D721Med (cell line): ENCODE measurements at places on chromosomes 4 and X.
A peak's percentile ranks its signal among the peaks of the same experiment; 100 is the strongest.

DNA sequence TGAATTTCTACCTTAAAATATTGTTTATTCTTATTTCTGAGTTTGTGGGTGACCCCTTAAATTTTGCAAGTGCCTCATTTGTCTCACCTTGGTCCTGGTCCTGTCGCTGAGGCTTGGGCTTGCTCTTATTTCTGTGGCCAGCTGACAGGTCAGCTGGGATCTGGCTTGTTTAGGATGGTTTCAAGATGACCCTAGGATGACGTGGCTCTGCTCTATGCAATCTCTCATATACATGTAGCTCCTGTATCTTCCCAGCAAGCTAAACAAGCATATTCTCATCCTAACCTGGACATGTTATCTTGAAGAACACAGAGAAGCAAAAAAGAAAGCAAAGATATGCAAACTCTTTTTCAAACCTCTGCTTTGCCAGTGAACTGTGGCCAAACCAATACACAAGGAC is 158.4 kb downstream of the BANK1 start:
- no peak for DNase-seq

DNA sequence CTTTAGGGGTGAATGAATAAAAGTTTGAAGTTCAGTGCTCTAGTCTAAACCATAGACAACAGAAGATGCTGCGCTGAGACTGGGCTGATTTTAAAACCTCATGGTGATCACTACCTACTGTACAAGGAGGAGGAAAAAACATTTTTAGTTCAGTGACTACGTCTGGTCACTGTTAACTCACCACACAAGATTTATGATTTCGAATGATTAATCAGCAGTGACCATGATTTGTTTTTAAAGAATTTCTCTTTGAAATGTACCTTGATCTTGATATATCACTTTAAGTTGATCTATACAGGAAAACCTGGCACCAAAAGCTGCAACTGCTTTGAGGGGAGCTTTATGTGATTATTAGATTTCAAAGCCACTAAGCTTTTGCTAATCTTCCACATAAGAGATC is 286.3 kb downstream of the PDGFC start:
- no peak for DNase-seq

DNA sequence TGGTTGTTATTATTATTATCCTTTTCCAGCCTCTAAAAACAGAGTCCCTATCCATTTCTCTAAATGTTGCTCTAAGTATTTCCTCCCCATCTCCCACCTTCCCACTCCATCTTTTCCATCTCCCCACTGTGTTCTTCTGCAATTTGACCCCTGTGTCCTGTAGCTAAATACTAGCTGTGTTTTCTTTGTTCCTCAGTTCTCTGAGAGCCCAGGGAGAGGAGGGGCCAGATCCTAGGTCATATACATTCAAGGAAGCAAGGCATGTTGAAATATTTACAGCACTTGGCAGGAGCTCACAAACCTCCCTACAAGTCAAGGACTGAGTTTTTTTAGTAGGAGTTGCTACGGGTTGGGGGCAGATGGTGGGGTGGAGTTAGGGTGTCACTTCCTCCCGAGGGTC is 10.5 kb downstream of the SLC16A2 start:
- no peak for DNase-seq

DNA sequence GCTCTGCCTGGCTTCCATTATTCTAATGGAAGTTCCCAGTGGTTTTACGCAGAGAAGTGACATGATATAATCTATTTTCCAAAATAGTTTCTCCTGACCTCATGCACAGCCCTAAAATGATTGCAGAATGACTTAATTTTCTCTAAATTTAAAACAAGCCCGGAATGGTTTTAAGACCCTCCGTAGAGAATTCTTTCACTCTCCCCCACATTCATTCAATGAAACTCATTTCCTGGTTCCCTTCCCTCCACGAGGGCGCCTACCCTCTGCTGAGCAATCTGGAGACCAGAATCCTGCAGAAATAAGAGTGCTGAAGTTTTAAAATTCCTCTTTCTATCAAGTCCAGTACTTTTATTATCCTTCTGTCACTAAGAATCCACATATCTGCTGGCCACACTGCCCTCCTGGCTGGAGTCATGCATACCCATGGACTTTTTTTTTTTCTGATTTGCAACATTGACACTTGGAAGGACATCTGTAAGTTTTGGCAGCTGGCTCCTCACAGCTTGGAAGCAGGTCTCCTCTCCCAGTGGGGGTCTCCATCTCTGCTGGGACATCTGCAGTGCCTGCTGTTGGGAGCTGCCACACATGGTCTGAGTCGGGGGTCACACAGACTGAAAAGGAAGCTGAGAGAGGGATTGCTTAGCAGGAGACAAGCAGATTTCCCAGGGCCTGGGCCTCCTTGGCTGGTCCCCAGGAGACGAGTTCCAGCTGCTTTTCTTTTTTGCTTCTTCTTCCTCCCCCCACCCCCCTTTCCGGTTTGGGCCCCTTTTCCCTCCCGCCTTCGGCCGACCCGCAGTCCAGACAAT is 86.1 kb downstream of the SOWAHB start:
- DNase-seq, result no peak

GRCh38 chrX:151081016-151081415 is 95.4 kb upstream of the GPR50 start:
- DNase-seq, result no peak

GRCh38 chrX:8374041-8374825 is 90.4 kb upstream of the VCX3B start:
- no peak for DNase-seq

DNA sequence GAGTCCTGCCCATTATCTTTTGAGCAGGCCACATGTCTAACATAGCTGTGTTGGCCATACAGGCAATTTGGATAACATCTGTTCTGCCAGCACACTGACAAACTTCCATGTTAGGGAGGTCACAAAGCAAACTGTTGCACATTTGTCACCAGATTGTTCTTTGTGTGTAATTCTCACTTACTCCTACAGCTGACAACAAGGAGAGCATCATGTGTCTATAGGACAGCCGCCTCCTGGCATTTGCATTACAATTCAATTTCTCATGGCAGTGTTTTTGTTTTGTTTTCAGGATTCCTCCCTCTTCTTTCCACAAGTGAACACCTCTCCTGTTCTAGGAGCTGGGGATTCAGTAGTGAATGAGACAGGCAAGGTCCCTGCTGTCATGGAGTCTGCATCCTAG is 94.3 kb upstream of the LEF1 start:
- no peak for DNase-seq

- DNase-seq, result no peak
Measured at GRCh38 chr4:139368998-139369397, 66.7 kb upstream of the NDUFC1 start.

DNA sequence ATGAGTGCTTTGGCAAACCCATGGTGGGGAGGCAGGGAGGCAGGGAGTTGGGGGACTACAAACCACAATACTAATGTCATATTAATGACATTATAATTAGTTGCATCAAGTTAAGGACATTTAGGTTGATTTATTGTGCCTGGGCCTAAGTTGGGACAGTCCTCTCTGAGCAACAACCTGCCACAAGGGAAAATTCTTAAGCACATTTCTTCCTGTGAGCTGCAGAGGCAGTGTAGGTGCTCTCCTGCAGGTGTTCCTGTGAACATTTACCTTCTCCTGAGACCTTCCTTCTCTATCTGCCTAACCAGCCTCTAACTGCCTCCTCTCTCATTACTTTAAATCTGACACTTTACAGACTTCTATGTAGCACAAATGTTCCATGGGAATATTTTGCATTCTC is 1830.0 kb upstream of the AGA start:
- DNase-seq, result no peak

DNA sequence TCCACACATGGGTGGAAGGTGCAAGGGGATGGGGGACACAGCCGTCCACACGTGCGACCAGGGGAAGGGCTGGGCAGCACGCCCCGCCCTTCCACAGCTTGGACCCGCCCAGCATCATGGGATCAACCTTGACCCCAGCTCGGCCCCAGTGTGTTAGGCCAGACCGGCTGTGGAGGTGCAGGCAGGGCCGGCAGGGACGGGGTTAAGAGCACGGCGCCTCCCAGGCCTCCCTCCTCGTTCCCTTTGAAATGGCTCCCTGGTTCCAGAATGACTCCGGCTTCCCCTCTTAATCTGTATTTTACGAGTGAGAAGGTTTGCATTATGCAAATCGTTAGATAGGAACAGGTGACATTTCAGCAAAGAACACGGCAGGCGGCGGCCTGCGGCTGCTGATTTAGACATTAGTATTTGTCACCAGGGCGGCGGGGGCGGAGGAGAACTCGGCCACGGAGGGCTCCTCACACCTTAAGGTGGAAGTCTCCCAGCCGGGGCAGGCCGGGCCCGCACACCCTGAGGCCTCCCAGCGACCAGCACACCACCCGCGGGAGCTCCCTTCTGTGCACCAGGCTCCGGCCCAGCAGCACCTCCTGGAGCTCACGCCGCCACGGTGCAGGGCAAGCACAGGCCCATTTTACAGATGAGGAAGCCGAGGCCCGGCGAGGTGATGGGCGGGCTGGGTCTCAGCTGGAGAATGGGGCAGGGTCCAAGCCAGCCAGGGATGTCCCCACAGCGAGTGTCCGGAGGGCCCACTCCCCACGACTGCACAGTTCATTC is 116.1 kb downstream of the FAM53A start:
- DNase-seq, result no peak

GRCh38 chr4:137529432-137529831 is 2.9 kb downstream of the PCDH18 start:
- DNase-seq, result no peak

DNA sequence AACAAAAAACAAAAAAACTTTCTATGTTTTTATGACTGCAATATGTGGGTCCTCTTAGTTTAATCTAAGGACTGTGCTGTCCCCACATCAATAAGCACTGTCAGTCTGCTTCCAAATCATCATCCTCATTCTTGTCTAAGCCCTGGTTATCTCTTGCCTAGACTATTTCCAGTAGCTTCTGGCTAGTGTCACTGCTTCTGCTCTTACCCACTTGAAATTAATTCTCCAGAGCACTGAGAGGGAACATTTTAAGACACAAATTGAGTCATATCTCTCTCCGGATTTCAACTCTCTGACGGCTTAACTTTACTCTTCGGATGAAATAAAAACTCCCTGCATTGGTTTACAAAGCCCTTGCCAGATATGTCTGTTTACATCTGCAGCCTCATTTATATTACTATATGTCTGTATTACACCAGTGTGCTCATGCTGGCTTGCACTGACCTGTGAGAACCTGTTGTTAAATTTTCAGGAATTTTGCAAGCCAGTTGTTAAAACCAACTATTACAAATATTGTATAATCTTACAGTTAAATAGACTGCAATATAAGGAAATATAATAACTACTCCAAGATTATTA is 345.9 kb downstream of the ADGRL3 start:
- DNase-seq, result no peak

DNA sequence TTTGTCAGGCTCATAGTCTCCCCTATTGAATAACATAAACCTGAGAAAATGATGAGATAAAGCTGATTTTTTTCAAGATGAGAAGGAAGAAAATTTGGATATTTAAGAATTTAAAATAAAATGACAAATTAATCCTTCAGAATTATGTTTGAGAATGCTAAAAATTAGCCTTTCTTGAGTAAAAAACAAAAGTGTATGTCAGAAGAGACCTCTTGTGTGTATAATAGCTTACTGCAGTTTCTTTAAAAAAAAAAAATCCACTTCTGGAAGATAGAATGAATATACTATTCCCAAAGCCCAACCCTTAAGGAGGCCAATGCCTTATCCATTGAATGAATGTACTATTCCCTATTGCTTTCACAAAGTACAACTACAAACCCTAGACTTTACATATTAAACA is 281.8 kb downstream of the RAPGEF2 start:
- no peak for DNase-seq

GRCh38 chrX:46673620-46674359 is 85.1 kb downstream of the SLC9A7 start:
- DNase-seq, result no peak

- no peak for DNase-seq
Measured at GRCh38 chr4:70515367-70516250, 2.8 kb upstream of the AMTN start.

DNA sequence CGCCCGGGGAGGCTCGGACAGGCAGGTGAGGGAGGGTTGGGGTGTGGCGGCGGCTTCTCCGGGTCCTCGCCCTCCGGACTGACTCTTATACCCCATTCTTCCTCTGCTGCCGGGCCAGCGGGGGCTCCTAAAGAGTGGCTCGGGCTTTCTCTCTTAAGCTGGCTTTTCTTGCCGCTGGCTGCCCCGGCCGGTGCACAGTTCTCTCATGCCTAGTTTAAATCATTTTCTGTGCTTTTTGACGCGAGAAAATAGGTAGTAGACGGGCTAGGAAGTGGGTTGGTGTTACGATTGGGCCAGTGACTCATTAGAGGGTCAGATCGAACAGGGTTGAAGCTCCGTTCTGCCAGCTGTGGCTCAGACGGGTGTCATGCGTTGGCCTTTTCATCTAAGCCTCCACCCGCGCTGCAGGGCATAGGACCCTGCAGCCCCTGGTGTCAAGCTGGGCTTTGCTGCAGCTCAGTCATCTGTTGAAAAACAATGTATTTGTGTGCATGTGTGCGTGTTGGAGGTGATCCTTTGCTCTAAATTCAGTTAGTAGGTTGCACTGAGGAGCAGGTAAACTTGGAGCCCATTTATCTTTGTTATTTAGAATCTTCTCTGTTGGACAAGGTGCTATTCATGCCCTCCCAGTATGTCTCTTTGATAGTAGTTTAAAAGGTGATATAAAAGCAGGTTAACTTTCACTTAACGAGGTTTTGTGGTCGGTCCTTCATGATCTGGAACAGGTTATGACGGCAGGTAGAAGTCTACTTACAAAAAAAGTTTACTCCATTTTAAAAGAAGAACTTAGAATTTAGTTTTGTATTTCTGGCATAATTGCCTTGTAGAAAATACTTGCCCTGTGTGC is 802 bp downstream of the BMP2K start:
- DNase-seq, result no peak

DNA sequence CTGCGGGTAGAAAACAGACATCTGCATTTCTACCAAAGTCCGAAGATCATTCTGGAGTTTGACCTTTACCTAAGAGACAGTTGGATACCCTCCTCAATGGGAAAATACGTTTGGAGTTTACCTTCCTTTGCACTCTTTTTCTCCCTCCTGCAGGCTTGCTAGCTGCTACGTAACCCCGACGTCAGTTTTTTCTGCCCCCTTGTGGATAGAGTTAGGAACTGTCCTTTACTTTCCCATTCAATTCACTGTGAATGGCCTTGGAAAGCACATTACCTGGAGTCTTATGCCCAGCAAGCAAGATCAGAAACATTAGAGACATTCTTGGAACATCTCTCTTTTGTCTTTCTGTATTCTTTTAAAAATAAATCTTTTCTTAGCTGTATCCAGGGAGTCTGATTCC is 250.7 kb downstream of the NAP1L3 start:
- no peak for DNase-seq

GRCh38 chr4:16289897-16290554 is 63.8 kb upstream of the TAPT1 start:
- DNase-seq, result no peak

GRCh38 chrX:40832723-40833122 is 97.4 kb upstream of the MED14 start:
- peak; percentile 65 for DNase-seq

- no peak for DNase-seq
Measured at GRCh38 chrX:99909946-99910345, 500.1 kb downstream of the PCDH19 start.

GRCh38 chr4:82373816-82374625 is at the start of gene HNRNPD:
Gene HNRNPD, minus strand, starts transcription at chr4:82373991. Its CDS starts 313 bp downstream, at chr4:82373678.
- peak; percentile 66 for DNase-seq

GRCh38 chr4:38415682-38416081 is 248.3 kb upstream of the KLF3 start:
- no peak for DNase-seq
